ENCODE measurements at places on chromosomes 3 and 15. TPM values are rescaled to one million over a fixed set of nuclear protein-coding genes. Genes with fewer than 3 reads are reported as not detected.

The ROPN1 gene
- total RNA-seq, result not detected

The CATSPER2 gene
- total RNA-seq, result 0.24 TPM

The VPS13C gene
- 11.3 TPM for total RNA-seq

The CYP8B1 gene
- not detected for total RNA-seq

The ITIH4 gene
- total RNA-seq, result 0.61 TPM

The ZFYVE19 gene
- total RNA-seq, result 16.6 TPM

The TMEM42 gene
- total RNA-seq, result 12.5 TPM

The UPK1B gene
- total RNA-seq, result 12.3 TPM
